IPS DF 19.7 (cell line): ENCODE measurements at places on chromosomes 16 and 17.

- DNase-seq = no peak
Observed at GRCh38 chr16:49012961-49013726, 268.5 kb downstream of the CBLN1 start.

DNA sequence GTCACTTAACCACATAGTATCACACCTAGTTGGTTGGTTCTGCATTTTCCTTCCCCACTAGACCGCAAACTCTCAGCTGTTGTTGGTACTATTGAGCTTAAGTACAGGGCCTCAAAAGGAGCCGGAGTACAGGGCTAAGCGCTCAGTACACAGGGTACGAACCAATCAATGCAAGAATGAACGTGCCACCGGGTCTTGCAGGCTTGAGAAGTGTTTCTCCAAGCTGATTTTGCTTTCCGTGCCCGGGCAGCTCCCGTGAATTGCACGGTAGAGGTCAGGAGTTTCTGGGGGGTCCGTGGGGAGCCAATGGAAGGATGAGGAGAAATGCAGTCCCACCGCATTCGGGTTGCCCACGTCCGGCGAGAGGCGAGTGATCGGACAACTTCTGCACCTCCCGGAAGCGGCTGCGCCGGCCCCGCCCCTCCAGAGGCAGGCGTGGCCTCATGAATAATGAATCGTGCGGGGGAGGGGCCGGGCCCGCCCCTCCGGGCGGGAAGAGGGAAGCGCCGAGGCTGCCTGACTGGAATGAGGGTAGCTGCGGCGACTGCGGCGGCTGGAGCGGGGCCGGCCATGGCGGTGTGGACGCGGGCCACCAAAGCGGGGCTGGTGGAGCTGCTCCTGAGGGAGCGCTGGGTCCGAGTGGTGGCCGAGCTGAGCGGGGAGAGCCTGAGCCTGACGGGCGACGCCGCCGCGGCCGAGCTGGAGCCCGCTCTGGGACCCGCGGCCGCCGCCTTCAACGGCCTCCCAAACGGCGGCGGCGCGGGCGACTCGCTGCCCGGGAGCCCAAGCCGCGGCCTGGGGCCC, at the start of gene SNTB2:
Gene SNTB2, plus strand, starts transcription at position 523 of the 804 bp plus-strand sequence. Its CDS starts 3 bp downstream, at position 526.
- peak; percentile 71 for DNase-seq

DNA sequence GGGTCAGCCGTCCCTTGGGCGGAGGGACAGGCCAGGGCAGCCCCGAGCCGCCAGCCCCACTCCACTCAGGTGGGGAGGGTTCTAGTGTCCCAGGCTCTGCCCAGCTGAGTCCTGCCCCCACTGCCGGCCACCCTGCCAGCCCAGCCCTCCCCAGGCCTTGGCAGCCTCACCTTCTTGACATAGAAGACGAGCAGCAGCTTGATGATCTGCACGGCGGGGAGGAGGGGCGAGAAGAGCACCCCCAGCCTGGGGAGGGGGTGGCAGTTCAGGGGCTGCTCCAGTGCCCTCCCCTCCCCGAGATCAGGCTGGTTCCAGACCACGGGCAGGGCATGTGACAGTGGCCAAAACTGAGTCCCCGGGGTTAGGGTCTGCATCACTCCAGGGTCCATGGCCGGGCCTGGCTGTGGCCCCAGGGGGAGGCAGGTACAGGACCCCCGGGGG, 9.7 kb downstream of the TMC6 start:
- no peak for DNase-seq

DNA sequence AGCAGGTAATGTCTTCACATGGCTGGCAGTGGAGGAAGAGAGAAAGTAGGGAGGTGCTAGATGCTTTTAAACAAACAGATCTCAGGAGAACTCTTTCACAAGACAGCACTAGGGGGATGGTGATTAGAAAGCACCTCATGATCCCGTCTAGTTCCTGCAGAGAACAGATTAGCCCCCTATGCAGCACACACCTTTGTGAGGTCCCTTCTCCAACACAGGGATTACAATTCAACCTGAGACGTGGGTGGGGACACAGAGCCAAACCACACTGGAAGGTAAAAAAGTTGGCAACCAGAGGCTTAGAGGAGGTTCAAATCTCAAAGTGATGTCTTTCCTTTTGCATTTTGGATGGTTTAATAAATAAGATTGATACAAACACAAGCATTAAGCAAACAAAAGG, 394.7 kb downstream of the WWOX start:
- DNase-seq = no peak

DNA sequence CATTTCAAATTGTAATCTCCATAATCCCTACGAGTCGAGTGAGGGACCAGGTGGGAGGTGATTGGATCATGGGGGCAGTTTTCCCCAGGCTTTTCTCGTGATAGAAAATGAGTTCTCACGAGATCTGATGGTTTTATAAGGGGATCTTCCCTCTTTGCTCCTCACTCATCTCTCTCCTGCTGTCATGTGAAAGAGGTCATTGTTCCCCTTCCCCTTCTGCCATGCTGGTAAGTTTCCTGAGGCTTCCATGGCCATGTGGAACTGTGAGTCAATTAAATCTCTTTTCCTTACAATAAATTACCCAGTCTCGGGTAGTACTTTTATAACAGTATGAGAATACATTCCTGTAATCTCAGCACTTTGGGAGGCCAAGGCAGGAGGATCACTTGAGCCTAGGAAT, 76.7 kb upstream of the MARCHF10 start:
- no peak for DNase-seq

GRCh38 chr17:57355090-57355859, 99.0 kb downstream of the MSI2 start:
- DNase-seq = no peak

DNA sequence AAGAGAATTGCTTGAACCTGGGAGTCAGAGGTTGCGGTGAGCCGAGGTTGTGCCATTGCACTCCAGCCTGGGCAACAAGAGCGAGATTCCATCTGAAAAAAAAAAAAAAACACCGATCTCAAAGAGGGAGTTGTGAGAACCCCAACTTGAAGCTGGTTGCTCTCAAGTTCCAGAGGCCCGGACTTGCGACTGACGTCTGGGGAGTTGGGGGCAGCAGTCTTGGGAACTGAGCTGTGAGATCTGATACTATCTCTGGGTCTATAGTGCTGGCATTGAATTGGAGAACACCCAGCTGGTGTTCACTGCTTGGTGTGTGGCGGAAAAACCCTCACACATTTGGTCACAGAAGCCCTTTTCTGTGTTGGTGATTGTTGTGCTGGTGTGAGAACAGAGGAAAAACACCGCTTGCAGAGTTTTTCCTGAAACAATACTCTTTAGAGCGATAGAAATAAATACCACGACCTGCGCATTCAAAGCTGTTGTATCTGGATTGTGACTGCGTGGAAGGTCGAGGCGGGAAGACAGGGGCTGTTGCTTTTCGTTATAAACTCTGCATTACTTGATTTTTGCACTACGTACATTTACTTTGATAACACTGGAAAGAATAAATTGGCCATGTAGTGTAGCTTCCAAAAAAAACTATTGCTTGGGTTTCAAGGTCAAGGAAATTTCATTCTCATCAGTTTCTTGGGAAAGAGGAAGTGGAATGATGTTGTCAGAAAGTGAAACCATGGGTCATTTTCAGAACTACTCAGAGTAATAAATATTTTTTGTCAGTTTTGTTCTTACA, 8.8 kb downstream of the SCIMP start:
- DNase-seq = no peak

GRCh38 chr17:6752068-6752909, 3.6 kb upstream of the XAF1 start:
- DNase-seq = no peak

DNA sequence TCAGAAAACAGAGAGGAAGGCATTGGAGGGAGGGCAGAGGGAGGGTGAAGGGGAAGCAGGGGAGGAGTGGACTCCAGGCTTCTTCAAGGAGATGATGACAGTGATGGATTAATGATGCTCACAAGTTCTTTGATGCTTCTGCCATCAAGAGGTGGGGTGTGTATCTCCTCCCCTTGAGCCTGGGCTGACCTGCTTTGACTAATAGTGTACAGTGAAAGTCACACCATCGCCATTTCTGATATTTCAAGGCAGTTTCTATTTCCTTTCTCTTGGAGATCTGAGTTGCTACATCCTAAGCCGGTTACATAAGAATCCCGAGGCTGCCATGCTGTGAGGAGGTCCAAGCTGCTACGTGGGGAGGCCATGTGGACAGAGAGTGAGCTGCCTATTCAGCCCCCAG, 312.5 kb downstream of the MAF start:
- no peak for DNase-seq

DNA sequence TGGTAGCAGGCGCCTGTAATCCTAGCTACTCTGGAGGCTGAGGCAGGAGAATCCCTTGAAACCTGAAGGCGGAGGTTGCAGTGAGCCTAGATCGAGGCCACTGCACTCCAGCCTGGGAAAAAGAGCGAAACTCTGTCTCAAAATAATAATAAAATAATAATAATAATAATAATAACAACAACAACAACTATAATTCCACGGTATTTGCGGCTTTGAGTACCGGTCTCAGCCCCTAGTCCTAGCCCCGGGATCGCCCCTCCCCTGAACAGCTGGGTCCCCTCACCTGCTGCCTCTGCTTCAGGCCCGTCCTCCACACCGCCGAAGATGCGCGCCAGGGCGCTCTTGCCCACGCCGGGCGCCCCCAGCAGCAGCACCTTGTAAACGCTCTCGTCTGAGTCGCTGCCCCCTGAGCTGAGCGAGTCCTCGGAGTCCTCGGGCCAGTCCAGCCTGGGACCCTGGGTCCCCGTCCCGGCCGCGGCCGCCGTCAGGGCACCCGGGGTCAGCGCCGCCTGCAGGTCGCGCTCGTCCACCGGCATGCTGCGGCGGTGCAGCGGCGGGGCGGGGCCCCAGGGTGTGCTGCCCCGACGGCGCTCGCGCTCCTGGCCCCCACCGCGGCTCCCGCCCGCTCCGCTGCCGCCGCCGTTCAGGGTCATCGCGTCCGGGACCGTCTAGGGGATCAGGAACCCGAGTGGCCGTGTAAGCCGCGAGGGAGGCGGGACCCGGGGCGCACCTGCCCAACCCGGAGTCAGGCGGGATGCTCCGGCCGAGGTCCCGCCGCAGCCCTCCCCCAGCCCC, 611 bp downstream of the RRAD start:
- no peak for DNase-seq

GRCh38 chr16:14449334-14449733, 180.7 kb downstream of the PARN start:
- DNase-seq = no peak

GRCh38 chr16:85616607-85617321, 3.6 kb downstream of the GSE1 start:
- no peak for DNase-seq

- DNase-seq = no peak
Observed at GRCh38 chr17:11077673-11078072, 163.3 kb upstream of the SHISA6 start.

DNA sequence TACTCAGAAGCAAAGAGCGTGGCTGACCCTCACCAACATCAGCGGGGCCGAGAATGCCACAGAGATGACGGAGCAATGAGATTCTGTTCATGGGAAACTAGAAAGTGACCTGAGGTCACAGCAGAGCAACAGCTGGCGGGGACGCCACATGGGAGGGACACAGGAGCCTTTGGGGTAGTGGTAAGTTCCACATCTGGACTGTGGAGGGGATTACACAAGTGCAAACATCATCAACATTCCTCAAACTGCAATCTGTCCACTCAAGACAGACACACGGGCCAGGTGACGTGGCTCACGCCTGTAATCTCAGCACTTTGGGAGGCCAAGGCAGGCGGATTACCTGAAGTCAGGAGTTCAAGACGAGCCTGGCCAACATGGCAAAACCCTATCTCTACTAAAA, 11.2 kb downstream of the HAGH start:
- no peak for DNase-seq

DNA sequence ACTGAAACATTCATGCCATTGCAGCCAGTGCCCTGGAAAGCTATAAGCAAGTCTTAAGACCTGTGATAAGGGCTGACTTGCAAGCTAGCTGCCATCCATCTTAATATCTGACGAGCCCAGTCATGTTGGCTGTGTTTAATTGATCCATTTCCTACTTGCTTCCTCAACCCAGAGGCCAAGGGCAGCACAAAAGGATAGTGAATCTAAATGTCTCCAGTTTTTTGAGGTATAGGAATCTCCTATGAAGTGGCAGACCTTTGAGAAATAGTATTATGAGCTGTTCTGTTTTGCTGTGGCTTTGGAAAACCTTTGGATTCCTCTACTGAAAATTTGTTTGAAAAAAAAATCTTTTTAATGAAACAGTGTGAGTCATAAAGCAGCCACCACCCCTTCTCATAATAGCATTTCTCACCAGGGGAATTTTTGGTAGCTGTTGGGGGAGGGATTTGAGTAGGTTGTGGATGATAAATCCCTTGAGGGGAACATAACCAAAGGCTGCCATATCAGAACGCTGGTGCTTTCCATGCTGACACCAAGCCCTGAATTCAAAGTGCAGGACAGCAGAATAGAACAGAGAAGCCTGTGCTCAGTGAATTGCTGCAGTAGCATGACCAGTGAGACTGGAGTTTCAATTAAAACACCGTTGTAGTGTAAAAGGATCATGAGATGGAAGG, 12.9 kb downstream of the ZNRF1 start:
- no peak for DNase-seq

GRCh38 chr17:4950075-4950745, 709 bp upstream of the ENO3 start:
- DNase-seq = no peak

- DNase-seq = no peak
Observed at GRCh38 chr16:49485663-49486062, 112.1 kb downstream of the C16orf78 start.

- no peak for DNase-seq
Observed at GRCh38 chr16:15775209-15775608, 81.6 kb downstream of the MYH11 start.

DNA sequence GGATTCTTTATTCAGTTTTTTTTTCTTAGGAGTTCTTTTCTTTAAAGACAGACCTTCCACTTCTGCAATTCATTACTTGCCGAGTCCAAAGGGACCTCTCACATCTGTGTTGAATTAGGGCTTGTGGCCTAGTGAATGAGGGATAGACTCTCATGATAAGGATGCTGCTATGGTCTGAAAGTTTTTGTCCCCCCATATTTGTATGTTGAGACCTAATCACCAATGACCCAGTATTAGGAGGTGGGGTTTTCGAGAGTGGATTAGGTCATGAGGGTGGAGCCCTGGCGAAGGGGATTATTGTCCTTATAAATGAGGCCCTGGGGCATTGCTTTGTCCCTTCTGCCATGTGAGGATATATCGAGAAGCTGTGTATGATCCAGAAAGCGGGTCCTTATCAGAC, 9.5 kb downstream of the KRT12 start:
- DNase-seq = no peak

DNA sequence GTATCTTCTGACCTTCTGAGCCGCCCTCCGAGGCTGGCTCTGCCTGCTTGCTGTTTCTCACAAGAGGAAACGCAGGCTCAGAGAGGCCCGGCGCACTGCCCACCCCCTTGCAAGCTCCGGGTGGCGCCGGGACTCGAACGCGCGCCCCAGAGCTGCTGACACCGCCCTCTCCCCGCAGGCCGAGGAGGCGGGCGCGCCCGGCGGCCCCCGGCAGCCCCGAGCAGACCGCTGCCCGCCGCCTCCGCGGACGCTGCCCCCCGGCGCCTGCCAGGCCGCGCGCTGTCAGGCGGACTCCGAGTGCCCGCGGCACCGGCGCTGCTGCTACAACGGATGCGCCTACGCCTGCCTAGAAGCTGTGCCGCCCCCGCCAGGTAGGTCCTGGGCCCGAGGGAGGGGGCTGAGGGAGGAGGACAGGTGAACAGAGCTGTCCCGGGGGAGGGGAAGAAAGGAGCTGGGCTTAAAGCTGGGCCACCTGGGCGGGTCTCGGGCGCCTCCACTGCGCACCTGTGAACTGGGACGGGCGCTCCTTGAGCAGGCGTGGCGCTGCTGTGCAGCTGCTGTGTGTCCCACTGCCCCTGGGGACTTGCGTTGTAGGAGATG, 18.2 kb downstream of the WFDC1 start:
- DNase-seq = peak; percentile 48

GRCh38 chr16:23509441-23509754, 896 bp downstream of the GGA2 start:
- no peak for DNase-seq
